ENCODE measurements at places on chromosomes 3 and 15.

GRCh38 chr3:84074767-84075166 is 884.0 kb upstream of the CADM2 start:
- DNase-seq: no peak

GRCh38 chr15:39194106-39194830 is 386.6 kb upstream of the THBS1 start:
- DNase-seq: no peak

GRCh38 chr3:40718209-40718608 is 193.4 kb downstream of the ZNF621 start:
- DNase-seq: no peak

- DNase-seq: no peak
Measured at GRCh38 chr3:27596334-27596841, 112.2 kb upstream of the SLC4A7 start.

GRCh38 chr3:49899815-49900214 is 3.9 kb downstream of the MST1R start:
- DNase-seq: no peak

DNA sequence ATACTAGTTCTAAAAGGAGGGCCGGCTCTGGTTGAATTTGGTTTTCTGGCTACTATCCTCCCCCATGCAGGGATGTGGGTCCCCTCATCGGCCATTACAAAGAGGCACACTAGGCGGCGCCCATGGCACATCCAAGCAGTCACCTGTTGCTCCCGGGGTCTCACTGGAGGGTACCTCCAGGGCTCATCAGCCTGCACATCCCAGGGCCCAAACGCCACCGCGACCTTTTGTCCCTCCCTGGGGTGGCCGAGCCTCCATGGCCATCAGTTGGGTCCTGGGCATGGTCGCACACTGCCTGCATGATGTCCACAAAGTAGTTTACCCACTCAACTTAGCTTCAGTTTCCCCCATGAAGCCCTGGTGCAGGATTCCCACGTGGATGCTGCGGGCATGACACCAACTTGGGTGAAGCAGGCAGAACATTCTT is 28.3 kb downstream of the IDH3A start:
- DNase-seq: peak; percentile 36

DNA sequence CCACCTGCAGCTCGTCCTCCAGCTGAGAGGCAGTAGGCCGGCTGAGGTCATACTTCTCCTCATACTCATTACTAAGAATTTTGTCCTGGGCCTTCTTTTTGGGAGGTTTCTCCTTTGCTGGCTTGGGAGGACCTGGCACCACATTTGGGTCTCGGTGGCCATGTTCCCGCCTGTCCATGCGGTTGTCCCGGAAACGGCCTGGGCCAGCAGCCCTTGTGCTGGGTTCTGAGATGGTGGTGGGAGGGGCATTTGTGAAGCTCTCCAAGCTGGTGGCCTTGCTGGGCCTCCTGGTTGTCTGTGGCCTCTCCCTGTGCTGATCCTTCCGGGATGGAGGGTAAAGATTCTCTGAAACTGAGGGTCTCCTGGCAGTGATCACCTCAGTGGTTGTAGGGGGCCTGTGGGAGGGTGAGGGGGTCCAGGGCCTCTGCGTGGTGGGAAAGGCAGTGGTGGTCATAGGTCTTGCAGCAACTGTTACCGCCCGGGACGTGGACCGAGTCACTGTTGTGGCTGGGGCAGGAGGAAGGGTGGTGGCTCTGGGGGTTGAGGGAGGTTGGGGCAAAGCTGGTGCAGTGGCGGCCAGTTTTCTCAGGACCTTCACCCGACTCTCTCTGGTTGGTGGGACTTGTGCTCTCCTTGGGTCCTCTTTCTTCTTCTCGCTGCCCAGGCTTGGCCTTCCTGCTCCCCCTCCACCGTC is 2.5 kb downstream of the CCDC80 start:
- no peak for DNase-seq

- peak; percentile 48 for DNase-seq
Measured at GRCh38 chr15:44194323-44195150, 534 bp downstream of the FRMD5 start.

GRCh38 chr3:132256989-132257388 is 60.2 kb upstream of the ACP3 start:
- DNase-seq: no peak

- DNase-seq: peak; percentile 51
Measured at GRCh38 chr3:49017971-49018706, at the start of gene DALRD3. Gene DALRD3 (minus strand): TSS chr3:49018580. CDS start chr3:49018564, 16 bp downstream.

GRCh38 chr15:45276831-45277230 is 24.8 kb downstream of the SLC28A2 start:
- no peak for DNase-seq

DNA sequence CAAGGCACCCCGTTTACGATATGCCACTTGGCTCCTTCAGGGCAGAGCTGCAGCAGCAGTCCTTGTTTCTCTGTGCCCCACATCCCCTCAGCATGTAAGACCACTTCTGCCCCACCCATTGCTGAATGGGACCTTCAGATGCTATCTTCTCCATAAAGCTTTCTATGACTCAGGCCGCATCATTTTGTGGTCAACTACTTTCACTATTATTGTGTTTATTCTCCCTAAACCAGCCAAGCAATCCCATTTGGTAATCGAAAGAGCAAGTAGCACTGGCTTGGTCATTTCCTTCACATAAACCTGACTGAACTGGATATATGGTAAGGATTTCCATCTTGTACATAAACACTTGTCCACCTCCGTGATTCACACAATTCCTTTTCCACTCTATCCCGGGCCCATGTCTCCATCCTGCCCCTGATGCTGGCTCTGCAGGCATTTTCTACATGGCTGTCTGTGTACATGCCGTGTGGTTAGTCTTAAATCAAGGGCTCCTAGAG is 25.7 kb downstream of the LIPC start:
- DNase-seq: peak; percentile 20

GRCh38 chr3:146308682-146309081 is 57.8 kb upstream of the PLSCR4 start:
- DNase-seq: no peak

GRCh38 chr15:77282333-77282732 is 137.6 kb downstream of the PEAK1 start:
- no peak for DNase-seq
